Pulmonary artery endothelial cell (primary cell): ENCODE measurements at places on chromosomes 3 and 15. TPM values are rescaled to one million over a fixed set of nuclear protein-coding genes. Genes with fewer than 3 reads are reported as not detected.

The COL6A5 gene
- total RNA-seq = not detected in 2 replicates

The CDCP1 gene
- 3.7 and 6.6 TPM in 2 replicates for total RNA-seq

The NR1I2 gene
- 0.11 TPM in 1 of 2 replicates, not detected in the other for total RNA-seq

The MUC4 gene
- not detected in 2 replicates for total RNA-seq

The RHOV gene
- 0.07 TPM in 1 of 2 replicates, not detected in the other for total RNA-seq

The FGD5 gene
- total RNA-seq = 79.7 and 84.3 TPM in 2 replicates

The BFSP2 gene
- not detected in 2 replicates for total RNA-seq

The CRABP1 gene
- not detected in 2 replicates for total RNA-seq

The BLM gene
- 6.5 and 9.0 TPM in 2 replicates for total RNA-seq

The IMPDH2 gene
- 352 and 465 TPM in 2 replicates for total RNA-seq

The CYP1A2 gene
- total RNA-seq = not detected in 2 replicates

The EPHB1 gene
- total RNA-seq = 0.33 and 0.78 TPM in 2 replicates

The CHDH gene
- total RNA-seq = 0.07 and 0.25 TPM in 2 replicates

The SKOR1 gene
- 0.07 TPM in 2 replicates for total RNA-seq

The NR1D2 gene
- total RNA-seq = 20.7 and 26.7 TPM in 2 replicates

The DUOXA1 gene
- not detected in 2 replicates for total RNA-seq

The HYAL1 gene
- 6.9 and 7.1 TPM in 2 replicates for total RNA-seq

The KIF9 gene
- 10.0 and 11.7 TPM in 2 replicates for total RNA-seq

The ADAMTSL3 gene
- not detected in 2 replicates for total RNA-seq

The TRPC1 gene
- 14.5 and 15.0 TPM in 2 replicates for total RNA-seq

The TRH gene
- not detected in 2 replicates for total RNA-seq

The TMEM40 gene
- total RNA-seq = not detected in 2 replicates

The AMIGO3 gene
- total RNA-seq = not detected in 2 replicates
